CD4-positive, alpha-beta T cell treated with Interleukin-15 for 4 hours (primary cell): ENCODE measurements at places on chromosomes 7 and 10.

GRCh38 chr10:33886299-33886698, 551.8 kb upstream of the NRP1 start:
- no peak for DNase-seq

DNA sequence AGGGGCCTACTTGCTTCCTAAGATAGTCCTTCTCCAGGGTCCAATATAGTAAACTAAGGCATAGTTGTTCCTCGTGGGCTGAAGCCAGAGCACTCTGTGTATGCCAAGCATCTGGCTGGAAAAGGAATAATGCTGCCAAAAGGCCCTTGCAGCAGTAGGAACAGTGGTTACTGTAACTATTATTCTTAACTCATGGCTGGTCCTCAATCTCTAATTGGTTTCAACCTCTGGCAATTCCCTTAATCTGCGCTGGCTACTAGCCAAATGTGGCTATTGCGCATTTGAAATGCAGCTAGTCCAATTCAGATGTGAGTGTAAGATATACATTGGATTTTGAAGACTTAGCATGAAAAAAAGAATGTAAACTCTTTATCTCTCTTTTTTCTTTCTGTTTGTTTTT, 27.8 kb upstream of the LBX1 start:
- DNase-seq: no peak

DNA sequence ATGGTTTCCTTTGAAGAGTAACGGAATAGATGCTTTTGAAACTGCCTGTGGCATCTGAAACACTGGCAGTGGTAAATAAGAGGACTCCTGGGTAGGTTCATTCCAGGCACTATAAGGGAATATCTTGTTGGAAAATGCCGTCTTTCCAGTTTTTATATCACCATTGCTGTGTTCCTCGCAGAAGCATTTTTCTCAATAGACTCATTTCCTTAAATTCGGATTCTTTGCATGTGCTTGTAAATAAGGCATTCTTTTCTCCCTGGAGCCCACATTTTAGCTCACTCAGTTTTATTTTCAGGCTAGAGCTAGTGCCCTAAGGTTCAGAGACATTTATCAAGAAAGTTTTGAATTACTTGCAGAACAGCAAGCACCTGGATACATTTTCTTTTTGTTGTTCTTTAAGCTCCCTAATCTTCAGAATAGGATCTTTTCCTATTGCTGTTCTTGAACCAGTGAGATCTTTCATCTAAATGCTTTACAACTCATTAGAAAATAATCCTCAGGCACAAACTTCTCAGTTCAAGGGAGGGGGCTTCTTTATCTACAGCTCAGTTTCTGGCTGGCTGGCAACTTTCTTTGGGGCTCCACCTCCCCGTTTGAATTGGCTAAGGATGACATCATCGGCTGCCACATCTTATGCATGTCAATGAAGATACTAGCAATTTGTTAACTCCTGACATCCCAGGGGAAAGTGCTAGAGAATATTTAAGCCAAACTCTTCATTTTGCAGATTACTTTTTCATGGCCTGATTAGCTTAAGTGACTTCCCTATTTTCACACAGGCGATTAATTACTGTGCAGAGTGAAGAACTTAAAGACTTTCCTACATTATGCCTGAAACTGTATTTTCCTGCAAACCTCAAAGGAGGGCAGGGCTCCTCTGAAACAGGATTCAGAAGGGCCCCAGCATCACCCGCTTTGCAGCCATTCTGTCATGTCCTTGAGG, 133.7 kb upstream of the RSU1 start:
- peak; percentile 6 for DNase-seq

DNA sequence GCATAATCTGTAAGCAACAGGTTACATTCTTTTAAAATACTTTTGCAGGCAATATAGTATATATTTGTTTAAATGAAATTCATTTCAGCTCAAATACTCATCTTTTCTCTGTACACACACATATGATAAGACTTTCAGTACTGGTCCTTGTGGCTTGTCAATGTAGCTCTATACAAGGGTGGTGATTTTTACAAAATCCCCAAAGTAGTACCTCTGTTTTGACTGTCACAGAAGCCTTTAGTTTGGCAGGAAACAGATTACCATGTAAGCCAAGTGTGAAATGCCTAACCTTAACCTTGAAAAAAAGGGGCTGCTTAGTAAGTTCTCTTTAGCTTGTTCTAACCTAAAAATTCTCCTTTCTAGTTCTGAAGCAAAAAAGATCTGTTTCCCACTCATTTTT, 87.9 kb downstream of the KCND2 start:
- DNase-seq: no peak

GRCh38 chr7:29161231-29161630, 14.9 kb upstream of the CPVL start:
- DNase-seq: no peak

DNA sequence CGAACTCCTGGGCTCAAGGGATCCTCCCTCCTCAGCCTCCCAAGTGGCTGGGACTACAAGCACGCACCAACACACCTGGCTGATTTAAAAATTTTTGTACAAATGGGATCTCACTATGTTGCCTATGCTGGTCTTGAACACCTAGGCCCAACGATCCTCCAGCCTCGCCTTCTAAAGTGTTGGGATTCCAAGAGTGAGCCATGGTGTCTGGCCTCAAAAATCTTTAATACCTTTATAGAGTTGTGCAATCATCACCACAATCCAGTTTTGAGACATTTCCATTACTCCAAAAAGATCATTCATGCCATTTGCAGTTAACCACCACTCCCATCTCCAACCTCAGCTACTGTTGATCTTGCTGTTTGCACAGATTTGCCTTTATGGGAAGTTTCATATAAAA, 165.4 kb downstream of the LYZL1 start:
- no peak for DNase-seq

- no peak for DNase-seq
Measured at GRCh38 chr7:1404898-1405548, 54.2 kb downstream of the MICALL2 start.

GRCh38 chr7:7569081-7569527, 2.4 kb downstream of the MIOS start:
- DNase-seq: peak; percentile 29

GRCh38 chr10:110857265-110858171, 14.2 kb upstream of the PDCD4 start:
- no peak for DNase-seq

DNA sequence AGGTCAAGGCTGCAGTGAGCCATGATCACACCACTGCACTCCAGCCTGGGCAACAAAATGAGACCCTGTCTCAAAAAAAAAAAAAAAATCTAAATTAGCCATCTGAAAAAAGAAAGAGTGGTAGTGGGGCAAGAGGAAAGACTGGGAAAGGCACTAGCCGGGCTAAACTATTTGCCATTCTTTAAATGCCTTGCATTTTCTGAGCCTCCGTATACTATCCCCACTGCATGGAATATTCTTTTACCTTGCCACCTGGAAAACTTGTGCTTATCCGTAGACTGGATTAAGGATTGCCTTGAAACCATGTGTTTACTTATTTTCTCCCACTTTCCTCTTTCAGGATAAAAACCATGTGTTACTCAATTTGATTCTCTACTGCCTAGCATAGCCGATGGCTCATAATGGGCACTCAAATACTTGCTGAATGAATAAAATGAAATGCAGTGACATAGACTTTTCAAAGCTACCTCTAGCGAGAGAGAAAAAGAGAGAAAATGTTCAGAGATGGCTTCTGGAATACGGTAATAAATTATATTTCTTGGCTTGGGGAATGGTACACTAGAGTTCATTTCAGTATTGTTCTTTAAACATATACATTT, 30.6 kb downstream of the HYCC1 start:
- no peak for DNase-seq

GRCh38 chr10:18615618-18616017, 35.8 kb downstream of the NSUN6 start:
- DNase-seq: no peak

DNA sequence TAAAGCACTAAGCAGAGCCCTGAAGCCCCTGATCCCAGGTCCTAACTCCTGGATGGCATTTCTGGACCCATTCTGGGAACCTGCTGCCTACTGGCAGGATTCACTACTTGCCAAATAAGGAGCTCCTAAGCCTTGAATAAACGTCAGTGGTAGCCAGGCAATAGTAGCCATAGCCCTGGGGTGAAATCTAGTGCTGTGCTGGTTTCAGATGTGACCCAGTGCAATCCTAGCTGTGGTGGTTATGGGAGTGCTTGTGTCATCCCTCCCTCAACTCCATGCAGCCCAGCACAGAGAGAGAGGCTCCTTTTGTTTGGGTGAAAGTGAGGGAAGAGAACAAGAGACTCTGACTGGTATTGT, 43.7 kb downstream of the PCLO start:
- no peak for DNase-seq

GRCh38 chr7:135160858-135161653, 9.5 kb downstream of the CYREN start:
- DNase-seq: no peak

DNA sequence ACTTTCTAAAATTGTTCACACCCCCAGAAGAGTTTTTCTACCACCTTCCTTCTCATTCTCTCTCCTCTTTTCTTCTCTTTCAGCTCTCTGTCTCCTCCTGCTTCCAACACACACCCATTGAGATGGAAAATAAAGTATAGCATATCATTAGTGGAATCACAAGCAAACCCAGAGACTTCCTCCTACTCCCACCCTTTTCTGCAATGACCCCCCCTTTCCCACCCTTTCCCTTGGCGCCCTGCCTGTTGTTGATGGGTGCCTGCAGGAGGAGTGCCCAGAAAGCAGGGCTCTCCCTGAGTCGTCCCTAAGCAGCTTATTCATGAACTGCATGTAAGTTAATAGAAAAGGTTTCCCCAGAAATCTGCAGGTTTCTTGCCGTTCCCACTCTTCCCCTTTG, 300.0 kb downstream of the PLXNA4 start:
- no peak for DNase-seq

DNA sequence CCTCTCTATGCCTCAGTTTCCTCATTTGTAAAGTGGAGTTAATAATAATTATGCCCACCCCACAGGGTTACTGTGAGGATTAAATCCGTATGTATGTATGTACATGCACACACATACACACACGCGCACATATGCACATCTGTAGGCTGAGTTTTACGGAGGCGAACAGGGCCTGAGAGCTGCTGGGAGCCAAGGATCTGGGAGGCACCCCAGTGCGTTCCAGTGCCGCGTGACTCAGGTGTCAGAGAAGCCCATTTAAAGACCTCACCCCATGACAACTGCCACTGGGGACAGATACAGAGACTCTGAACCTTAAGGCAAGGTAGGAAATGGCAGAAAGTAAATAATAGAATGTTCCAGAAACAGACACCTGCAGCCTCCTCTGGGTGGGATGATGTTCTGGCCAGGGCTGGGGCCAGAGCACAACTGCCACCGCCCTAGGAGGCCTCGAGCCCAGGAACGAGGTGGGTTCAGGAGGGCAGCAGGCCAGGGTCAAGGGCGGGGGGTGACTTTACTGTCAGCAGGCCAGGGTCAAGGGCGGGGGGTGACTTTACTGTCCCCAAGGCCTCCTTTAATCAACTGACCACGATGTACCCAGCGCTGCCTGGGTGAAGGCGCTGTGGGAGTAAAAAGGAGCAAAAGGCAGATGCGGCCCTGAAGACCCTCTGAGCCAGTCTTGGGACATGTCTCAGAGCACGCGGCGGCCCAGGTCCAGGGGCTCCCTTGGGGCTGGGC, 54.9 kb downstream of the PRKAG2 start:
- DNase-seq: no peak

GRCh38 chr7:38775506-38776175, 133.3 kb downstream of the VPS41 start:
- no peak for DNase-seq

GRCh38 chr10:122847782-122848604, 2.3 kb upstream of the CUZD1 start:
- DNase-seq: no peak

DNA sequence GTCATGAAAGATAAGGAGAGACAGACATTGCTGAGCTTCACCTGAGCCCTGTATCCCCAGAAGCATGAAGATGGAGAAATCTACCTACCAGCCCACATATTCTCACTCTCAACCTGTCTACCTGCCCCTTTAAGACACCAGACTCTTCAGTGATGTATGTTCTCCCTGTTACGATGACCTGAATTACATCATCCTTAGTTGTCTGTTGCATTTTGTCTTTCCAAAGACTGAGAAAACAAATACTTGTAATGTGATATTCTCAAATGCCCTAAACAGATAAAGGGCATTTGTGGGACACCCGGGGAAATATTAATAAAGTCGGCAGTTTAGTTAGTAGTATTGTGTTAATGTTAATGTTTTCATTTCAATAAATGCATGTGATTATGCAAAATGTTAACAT, 305.8 kb upstream of the IGFBP3 start:
- no peak for DNase-seq

- no peak for DNase-seq
Measured at GRCh38 chr10:96517284-96517683, 3.6 kb upstream of the TLL2 start.

- no peak for DNase-seq
Measured at GRCh38 chr10:17169803-17170202, 31.7 kb downstream of the TRDMT1 start.

DNA sequence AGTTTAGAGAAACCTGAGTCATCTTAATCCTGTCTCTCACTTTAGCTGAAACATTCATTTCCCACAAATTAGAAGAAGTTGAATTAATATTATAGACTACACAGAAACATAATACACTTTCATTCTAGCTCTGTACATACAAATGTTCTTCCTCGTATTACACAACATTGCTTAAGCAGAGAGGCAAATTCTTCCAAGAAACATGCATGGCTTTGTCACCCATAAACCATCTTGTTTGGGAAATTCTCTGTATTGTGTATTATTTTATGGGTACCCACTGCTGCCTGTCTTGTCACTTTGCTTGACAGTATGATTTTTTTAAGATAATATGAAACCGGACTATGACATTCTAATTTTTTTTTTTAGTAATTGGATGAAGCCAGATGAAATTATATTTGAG, 104.0 kb downstream of the SRI start:
- no peak for DNase-seq

DNA sequence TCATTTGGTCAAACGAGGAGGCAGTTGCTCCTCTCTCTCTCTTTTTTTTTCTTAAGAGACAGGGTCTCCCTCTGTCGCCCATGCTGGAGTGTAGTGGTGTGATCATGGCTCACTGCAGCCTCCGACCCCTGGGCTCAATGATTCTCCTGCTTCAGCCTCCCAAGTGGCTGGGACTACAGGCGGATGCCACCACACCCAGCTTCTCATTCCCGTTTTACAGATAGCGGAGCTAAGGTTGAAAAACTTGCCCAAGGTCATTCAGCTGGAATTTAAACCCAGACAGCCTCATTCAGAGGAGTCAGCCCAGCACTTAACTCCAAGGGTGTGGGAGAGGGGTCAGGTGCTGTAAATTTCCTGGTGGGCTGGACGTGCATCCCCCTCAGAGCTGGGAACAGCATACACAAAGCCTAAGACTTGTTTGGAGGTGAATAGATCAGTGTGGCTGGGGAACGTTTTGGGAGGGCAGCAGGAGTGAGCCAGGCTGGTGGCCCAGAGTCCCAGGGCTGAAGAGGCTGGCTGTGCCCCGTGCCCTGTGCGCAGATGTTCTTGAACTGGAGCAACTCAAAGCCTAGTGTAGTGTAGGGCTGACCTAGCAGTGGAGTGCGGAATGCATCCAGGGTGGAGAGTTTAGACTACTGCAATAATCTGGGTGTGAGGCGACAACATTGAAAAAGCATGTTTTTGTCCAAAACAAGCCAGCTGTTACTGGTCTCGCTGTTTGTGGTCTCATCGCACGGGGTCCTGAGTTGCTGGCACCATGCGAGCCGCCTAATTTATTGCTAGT, 2.3 kb downstream of the HTRA1 start:
- DNase-seq: no peak

- no peak for DNase-seq
Measured at GRCh38 chr10:48529331-48529730, 75.5 kb downstream of the ARHGAP22 start.

- DNase-seq: peak; percentile 13
Measured at GRCh38 chr10:113094114-113094486, 144.1 kb downstream of the TCF7L2 start.
